ENCODE measurements at places on chromosomes 2 and 18.

- no peak for DNase-seq
Measured at GRCh38 chr2:60534052-60534685, 19.3 kb downstream of the BCL11A start.

- no peak for DNase-seq
Measured at GRCh38 chr2:226839951-226840350, 4.1 kb downstream of the RHBDD1 start.

GRCh38 chr2:173658946-173659371 is 304.3 kb downstream of the CDCA7 start:
- no peak for DNase-seq

GRCh38 chr2:105394951-105395611 is 3.8 kb downstream of the FHL2 start:
- DNase-seq: no peak

DNA sequence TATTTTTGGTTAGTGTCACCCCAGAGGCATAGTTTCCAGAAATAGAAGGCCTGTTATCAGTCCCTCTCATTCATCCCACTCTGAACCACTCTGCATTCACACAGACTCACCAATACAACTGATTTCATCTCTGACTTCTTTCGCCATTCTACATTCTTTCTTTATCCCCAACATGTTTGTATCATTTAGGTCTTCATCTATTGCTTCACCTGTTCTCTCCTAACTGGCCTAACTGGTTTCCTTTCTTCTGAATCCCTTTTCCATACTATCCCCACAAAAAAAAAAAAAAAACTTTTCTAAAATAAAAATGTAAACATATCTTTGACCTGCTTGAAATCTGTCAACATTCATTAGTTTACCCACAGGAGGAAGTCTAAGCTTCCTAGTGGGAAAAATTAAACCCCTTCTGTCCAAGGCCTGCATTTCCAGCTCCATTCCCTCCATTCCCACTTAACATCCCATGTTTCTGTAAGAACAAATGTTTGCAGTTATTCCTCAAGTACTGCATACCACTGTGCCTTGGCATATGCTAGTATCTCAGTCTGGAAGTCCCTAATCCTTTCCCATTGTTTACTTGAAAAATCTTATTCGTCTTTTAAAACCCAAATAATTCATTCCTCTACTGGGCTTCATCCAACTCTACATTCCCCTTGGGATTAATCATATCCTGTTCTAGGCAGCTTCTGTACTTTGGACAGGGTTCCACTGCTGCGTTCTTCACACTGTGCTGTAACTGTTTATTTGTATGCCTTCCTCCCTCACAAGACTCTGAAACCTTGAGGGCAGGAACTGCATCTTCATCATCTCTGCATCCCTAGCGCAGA is 68.5 kb downstream of the FIGN start:
- DNase-seq: no peak
